ENCODE measurements at places on chromosomes 6 and 20.

GRCh38 chr6:144606083-144606482, 320.9 kb downstream of the UTRN start:
- no peak for DNase-seq

DNA sequence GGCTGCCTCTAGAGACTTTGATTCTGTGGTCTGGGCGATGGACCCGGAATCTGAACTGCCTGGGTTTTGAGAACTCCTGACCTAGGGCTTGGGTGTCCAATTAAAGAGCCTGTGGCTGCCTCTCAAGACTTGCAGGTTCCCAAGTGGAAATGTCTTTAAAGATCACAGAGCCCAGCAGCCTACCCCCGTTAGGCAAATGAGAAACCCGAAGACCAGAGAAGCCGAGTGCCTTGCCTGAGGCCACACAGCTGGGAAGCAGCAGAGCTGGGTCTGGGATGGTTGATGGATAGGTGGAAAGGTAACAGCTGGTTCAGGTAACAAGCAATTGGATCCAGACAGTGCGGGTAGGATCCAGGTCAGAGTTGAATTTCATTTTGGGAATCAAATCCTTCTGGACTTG, 25.8 kb downstream of the KCNB1 start:
- DNase-seq = no peak

DNA sequence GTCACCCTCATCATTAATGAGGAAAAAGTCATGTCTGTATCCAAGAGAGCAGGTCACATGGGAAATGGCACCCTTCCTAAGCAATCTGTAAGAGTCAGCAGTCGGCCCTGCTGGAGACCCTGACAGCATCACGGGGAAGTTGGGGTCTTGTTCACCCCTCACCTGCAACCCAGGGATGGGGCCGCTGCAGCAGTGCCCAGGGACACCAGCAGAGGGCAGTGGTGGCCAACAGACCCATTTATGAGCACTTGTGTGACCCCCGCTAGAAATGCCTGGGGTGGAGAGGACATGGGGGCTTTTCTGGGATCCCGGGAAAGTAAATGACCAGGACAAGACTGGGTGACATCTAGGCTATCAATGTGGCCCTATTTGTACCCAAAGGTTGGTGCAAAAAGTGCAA, 35.9 kb downstream of the ANKRD60 start:
- DNase-seq = no peak

DNA sequence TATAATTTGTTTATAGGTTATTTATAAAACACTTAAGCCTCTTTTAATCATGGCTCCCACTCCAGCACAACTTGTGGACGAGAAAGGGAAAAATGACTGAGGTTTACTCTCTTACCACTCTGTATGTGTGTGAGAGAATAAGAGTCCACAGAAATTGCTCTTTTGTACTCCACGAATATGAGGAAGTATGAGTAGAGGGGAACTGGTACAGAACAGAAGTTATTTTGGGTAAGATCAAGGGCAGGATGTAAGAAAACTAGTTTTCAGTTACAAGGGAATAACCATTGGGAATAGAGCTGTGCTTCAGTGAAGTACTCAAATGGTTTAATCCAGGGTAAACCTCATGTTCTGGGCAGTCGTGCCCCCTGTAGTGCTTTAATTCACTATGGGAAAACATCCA, 72.6 kb downstream of the REV3L start:
- DNase-seq = no peak

- DNase-seq = no peak
Measured at GRCh38 chr6:854406-855118, 161.6 kb upstream of the EXOC2 start.

- no peak for DNase-seq
Measured at GRCh38 chr6:53233309-53233708, 84.7 kb upstream of the GCM1 start.

DNA sequence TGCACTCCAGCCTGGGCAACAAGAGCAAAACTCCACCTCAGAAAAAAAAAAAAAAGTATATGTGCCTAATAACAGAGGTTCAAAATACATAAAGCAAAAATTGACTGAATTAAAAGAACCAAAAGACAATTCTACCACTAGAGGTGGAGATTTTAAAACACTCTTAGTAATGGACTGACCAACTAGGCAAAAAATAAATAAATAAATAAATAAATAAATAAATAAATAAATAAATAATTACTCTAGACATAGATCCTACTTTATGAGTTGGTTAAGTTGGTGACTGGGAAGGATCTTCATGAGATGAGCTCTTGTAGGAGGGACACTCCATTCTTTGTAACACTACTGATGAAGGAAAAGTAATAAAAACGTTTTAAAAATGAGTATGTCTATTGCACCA, 113.9 kb downstream of the SGK1 start:
- DNase-seq = no peak

DNA sequence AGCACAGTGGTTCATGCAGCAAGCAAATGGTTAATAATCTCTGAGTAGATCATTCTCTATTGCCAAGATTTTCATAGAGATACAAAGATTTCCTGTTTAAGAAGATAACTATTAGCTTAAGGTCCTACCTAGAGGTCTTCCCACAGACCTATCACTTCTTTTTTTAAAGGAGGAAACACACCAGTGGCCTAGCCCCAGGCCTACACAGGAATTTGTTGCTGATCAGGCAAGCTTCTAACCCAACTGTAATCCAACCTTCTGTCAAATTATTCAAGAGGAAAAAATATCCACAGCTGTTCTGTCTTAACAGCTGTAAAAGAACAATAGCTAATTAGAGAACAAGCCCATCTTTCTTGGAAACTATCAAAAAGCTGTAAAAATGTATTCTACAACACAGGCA, 332.8 kb downstream of the BTBD9 start:
- no peak for DNase-seq

DNA sequence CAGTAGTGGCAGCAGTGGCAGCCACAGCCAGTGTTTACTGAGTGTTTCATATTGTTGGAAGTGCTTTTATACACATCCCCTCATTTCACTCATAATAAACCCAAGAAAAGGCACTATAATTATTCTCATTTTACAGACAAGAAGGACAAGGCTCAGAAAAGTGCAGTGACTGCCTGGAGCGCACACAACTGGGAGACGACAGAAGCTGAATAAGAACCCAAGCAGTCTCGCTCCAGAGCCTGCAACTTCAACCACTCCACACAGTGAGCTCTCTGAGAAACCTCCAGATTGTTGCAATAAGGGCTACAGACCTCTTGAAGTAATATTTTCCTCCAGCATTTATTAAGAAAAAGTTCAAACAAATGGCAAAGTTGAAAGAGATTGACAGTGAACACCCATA, 76.9 kb downstream of the PLCG1 start:
- no peak for DNase-seq

- DNase-seq = no peak
Measured at GRCh38 chr6:53282741-53283140, 66.0 kb downstream of the ELOVL5 start.

DNA sequence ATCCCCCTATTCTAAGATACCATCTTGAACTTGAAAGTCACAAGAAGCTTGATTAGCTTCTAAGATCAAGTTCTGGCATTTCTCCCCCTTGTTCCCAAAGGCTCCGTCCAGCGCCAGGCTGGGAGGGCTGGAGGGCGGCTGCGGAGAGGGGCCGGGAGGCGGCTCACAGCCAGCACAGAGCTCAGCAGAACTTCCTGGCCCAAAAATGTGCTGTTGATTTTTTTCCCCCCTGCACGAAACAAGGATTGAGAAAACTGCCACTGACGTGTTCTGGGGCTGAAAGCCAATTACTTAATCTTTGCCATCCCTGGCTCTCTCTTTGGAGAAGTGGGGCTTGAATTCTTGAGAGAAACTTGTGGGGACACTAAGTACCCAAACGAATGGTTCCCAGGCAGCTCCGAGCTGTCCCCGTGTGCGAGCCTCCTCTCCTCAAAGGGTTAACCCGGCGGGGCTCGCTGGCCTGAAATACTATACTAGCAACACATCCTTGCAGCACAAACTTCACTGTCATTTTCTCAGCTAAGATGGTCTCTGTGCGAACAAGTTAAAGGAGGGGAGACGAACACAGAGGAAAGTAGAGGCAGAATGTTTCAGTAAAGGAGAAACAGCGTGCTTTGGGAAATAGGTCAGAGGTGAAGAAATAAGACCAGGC, 452 bp downstream of the TRAF3IP2 start:
- DNase-seq = peak; percentile 13

DNA sequence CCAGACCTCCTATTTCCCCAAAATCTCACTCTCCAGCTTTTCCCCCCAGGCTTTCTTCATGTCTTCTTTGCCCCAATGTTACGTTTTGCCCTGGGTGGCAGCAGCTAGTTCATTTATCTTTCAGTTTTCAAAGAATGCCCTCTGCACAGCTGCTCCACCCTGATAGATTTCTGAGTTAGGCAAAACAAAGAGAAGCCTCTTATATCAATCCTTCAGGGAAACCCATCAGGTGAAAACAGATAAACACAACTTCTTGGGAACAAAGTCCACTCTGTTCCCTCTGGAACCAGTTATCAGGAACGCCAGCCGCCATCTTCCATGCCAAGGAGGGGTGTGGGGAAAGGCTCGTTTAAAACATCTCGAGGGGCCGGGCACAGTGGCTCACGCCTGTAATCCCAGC, 34.0 kb downstream of the ZBTB9 start:
- DNase-seq = no peak

GRCh38 chr6:139644821-139645220, 270.4 kb upstream of the CITED2 start:
- DNase-seq = no peak

- no peak for DNase-seq
Measured at GRCh38 chr6:126761854-126762253, 356.6 kb upstream of the RSPO3 start.

DNA sequence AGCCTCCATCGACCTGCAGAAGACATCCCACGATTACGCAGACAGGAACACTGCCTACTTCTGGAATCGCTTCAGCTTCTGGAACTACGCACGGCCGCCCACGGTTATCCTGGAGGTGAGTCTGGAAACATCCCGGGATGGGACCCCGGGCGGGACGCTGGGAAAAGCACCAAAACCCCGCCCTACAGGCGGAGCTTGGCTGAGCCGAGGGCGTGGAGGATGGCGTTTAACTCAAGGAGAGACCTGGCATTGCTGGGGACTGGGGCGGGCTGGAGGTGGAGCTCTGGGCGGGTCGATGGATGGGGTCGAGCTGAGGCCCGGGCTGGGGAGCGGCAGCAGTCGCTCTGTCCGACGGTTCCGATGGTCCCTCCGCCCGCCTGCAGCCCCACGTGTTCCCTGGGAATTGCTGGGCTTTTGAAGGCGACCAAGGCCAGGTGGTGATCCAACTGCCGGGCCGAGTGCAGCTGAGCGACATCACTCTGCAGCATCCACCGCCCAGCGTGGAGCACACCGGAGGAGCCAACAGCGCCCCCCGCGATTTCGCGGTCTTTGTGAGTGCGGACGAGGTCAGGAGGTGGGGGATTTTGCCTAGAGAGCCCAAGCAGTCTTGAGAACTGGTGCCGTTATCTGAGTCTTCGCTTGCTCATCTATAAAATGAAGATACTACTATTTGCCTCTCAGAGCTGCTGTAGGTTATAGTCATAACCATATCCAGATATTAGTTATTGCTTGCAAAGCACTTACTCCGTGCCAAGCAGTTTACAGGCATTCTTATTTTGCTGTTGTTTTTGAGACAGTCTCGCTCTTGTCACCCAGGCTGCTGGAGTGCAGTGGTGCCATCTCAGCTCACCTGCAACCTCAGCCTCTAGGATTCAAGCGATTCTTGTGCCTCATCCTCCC, 3.8 kb downstream of the SPAG4 start:
- peak; percentile 53 for DNase-seq

- DNase-seq = no peak
Measured at GRCh38 chr20:44981736-44982406, 15.6 kb downstream of the STK4 start.

GRCh38 chr20:44367746-44368145, 12.2 kb downstream of the HNF4A start:
- DNase-seq = no peak

DNA sequence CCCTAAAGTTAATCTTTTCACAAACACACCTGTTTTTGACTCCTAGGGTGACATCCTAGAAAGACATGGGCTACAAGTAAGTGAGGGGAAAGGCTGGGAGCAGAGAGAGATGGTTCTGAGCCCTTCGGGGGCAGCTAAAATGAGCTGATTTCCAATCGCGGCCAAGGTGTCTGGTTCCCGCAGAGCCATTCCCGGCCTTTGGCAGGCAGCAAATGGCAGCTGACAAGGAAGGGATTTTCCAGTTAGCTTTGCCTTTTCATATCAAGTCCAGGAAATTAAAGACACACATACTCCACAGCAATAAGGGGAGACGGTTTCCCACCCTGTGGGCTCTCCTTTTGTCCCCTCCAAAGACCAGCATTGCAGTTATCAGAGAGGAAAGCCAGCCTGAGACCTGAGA, 228.5 kb downstream of the ZMYND8 start:
- no peak for DNase-seq

DNA sequence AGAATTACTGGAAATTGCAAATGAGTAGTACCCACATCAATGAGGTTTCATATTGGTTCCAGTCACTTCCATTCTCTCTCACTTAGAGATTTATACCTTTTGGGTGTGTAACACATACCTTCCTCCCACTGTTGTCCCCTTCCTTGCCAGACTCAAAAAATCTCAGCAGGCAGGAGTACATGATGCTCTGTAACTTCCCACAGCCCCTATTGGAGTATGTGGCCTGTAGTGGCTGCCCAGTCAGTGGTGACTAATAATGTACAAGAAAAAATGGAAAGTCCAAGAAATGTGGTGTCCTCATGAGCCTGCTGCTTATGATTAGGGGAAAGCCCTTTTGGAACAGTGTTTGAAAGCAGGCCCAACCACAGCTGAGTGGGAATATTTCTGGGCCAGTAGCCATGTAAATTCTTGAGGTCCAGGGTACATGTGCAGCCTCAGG, 312.0 kb downstream of the ZFAND3 start:
- no peak for DNase-seq

DNA sequence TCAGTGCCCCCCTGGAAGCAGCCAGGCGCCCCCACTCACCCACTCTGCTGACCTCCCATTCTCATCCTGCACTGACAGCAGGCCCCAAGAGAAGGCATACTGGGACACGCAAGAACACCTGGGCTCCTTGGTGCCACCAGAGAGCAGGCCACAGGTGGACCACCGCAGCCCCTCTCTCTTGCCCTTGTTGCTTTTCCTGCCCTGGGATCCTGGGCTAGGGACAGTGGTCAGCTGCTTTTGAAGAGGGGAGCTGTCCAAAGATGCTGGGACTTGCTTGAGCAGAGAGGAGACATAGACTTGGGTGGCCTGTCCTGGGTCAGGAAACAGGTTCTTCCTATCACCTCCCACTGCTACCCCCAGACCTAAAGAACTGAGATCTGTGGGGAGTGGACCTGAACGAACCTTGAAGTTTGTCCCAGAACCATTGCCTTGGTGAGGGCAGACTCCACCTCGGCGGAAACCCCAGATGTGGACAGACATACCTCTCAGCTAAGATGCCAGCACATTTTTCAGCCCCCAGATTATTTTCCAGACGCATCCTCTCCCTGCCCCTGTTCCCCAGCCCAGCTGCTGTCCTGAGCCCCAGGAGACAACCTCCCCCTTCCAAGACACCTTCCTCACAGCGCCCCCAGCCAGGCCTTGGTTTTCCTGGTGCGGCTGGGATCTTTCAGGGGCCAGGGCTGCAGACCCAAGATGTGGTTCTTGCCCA, 1.1 kb downstream of the GLP1R start:
- DNase-seq = no peak

- DNase-seq = no peak
Measured at GRCh38 chr20:24741493-24742072, 207.5 kb upstream of the CST7 start.

- DNase-seq = no peak
Measured at GRCh38 chr6:125356884-125357283, 55.1 kb upstream of the HDDC2 start.
